ENCODE measurements at places on chromosomes 7 and 10.

DNA sequence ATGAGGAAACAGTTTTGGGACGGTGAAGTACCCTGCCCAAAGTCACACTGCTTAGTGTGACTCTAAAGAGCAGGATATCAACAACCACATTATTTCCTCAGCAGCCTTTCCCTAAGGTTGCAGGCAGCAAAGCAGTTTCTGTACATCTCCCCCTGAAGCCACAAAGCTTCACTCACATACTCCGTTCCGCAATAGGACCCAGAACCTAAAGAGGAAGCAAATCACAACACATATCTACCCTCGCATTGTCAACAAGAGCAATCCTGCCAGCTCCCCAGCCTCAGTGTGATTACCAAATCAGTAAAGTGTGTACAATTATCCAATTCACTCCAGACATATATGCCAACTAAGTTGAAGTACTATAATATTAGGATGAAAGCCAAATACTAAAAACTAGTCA lies 30.8 kb downstream of the VAX1 start:
- DNase-seq = no peak

GRCh38 chr7:47837826-47838225 lies 110.4 kb downstream of the PKD1L1 start:
- DNase-seq = no peak

DNA sequence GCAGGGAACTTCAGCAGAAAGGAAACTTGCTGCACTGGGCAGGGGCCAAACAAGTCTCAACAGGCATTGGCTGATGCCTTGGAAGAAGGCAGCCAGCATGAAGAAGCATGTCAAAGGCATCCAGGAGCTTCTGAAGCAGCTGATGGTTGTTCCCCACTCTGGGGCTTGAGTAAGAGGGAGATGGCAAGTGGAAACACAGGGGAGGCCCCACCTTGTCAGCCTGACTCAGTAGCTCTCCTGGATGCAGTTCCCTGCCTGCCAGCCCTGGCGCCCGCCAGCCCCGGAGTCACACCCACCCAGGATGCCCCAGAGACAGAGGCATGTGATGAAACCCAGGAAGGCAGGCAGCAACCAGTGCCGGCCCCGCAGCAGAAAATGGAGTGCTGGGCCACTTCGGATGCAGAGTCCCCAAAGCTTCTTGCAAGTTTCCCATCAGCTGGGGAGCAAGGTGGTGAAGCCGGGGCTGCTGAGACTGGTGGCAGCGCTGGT lies 96.5 kb downstream of the TACC2 start:
- DNase-seq = no peak

DNA sequence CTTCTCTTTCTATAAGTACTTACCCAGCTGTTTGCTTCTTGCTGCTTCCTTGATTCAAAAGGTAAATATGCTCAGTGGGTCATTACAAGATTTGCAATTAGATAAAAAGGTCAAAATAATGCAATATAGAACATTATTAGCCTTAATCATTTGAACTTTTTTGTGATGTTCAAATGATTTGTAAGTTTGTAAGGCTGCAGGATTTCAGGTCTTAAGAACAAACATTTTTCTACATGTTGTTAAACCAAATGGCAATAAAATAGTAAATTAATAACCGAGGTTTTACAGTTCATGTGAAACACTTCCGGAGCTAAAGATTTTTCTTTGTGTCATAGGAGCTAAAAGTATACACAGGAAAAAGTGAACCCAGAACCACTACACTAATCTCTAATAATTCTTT lies 16.2 kb upstream of the SCIN start:
- DNase-seq = no peak

GRCh38 chr10:114925587-114926586 lies 12.1 kb upstream of the TRUB1 start:
- DNase-seq = no peak

- DNase-seq = no peak
Observed at GRCh38 chr10:85575441-85575840, 791.2 kb downstream of the GRID1 start.

Data from activated CD4-positive, alpha-beta T cell treated with anti-CD3 and anti-CD28 coated beads, Interleukin-2, amount 50 U/mL, for 4 hours (primary cell).